ENCODE measurements at places on chromosomes 3 and 15. TPM values are rescaled to one million over a fixed set of nuclear protein-coding genes. Genes with fewer than 3 reads are reported as not detected.

CRYGS gene
- 1.8 TPM for total RNA-seq

ANKRD28 gene
- 28.4 TPM for total RNA-seq

SYNPR gene
- total RNA-seq = not detected

CCK gene
- total RNA-seq = 0.42 TPM

PTX3 gene
- total RNA-seq = 24.4 TPM

CELF6 gene
- total RNA-seq = 0.41 TPM
